ENCODE measurements at places on chromosomes 12 and 14.

GRCh38 chr14:100604709-100605108, 17.5 kb upstream of the BEGAIN start:
- H3K27ac ChIP-seq, result no peak overlapping the region
- H3K4me1 ChIP-seq, result no peaks in the 10 kb centered on the region
- no peak overlapping the region for H3K4me3 ChIP-seq
- H3K36me3 ChIP-seq, result peaks cover 10% of the 10 kb centered on the region
- DNase-seq, result no peak
- peaks cover 14% of the 10 kb centered on the region for H3K27me3 ChIP-seq

GRCh38 chr14:60651086-60651795, 2.0 kb upstream of the SIX1 start:
- DNase-seq, result no peak
- no peaks in the 10 kb centered on the region for H3K36me3 ChIP-seq
- H3K4me3 ChIP-seq, result no peak overlapping the region
- H3K4me1 ChIP-seq, result peaks cover 29% of the 10 kb centered on the region
- no peak overlapping the region for H3K27ac ChIP-seq

DNA sequence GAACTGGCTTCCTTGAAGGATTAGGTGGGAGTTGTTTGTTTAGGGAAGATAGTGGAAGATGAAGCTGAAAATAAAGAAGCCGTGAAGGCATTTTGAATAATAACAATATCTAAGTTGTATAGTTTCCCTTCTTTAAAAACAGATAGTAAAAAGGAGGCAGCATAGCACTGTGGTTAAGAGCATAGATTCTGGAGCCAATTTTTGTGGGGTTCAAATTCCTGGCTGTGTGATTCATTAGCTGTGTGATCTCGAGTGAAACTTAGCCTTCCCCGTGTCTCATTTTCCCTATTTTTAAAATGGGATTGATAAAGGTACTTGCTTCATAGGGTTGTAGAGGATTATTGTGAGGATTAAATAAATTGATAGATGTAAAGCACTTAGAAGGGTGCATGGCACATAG, 104.5 kb downstream of the MYRFL start:
- no peaks in the 10 kb centered on the region for H3K36me3 ChIP-seq
- no peak overlapping the region for H3K27ac ChIP-seq
- DNase-seq, result no peak
- no peak overlapping the region for H3K4me3 ChIP-seq
- peaks cover 13% of the 10 kb centered on the region for H3K4me1 ChIP-seq

- no peaks in the 10 kb centered on the region for H3K27me3 ChIP-seq
- peaks cover 16% of the 10 kb centered on the region for H3K36me3 ChIP-seq
- no peak overlapping the region for H3K4me3 ChIP-seq
- no peak overlapping the region for H3K27ac ChIP-seq
These were observed 42.8 kb downstream of the ZNF664 start for GRCh38 chr12:124015494-124016461.

DNA sequence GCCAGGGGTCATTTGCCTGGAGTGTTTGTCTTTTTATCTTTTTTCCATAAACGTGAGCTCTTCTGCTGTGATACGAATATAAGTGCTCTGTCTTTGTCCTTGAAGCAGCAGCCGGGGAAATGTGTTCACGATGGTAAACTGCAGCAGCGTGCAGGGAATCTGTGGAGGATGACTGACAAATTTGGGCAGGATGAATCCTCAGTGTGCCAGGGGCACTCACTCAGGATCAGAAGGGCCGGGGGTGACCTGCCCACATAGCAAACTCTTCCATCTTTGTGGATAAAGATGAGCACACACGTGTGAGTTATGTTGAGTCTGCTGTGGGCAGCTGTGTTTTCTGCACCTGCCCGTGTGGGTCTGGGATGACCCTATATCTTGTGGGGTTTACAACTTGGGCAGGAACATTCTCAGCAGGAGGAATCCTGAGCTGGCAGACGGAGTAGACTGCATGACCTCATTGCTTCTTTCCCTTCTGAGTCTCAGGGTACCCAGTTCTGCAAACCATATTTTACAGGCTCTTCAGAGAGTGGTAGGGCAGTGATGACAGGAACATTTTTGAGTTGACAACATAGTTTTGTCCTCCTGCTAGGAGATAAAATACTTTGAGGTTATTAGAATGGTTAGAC, 711 bp downstream of the ANO4 start:
- H3K4me3 ChIP-seq, result no peak overlapping the region
- H3K4me1 ChIP-seq, result no peaks in the 10 kb centered on the region
- H3K27ac ChIP-seq, result no peak overlapping the region
- no peak for DNase-seq
- H3K36me3 ChIP-seq, result no peaks in the 10 kb centered on the region
- peaks cover 8% of the 10 kb centered on the region for H3K27me3 ChIP-seq

GRCh38 chr14:61644834-61645233, 50.5 kb upstream of the HIF1A start:
- no peak for DNase-seq
- H3K27me3 ChIP-seq, result no peaks in the 10 kb centered on the region
- no peak overlapping the region for H3K27ac ChIP-seq

All from immature natural killer cell (primary cell).